ENCODE measurements at places on chromosomes 2 and 18.

DNA sequence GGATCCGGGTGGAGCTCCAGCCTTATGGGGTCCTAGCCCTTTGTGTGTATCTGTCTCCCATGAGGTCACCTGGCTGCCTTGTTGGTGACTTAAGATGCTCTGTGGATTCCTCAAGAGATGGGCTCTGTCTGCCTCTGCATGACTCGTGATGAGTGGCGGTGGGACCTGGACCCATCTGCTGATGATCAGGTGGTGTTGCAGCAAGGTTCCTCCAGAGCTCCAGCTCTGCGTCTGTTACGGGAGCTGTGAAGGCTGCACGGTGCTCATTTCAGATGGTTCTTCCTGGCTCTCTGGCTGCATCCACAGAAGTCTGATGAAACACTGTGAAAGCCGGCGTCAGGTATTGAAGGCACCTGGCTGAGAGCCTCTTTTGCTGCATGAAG is 2.4 kb downstream of the AGAP1 start:
- no peak for DNase-seq

- DNase-seq: no peak
These were observed 99.6 kb upstream of the SCG2 start for GRCh38 chr2:223701761-223702160.

- no peak for DNase-seq
These were observed 1143.6 kb upstream of the ACVR2A start for GRCh38 chr2:146701183-146701582.

GRCh38 chr2:60936757-60937156 is 55.4 kb downstream of the REL start:
- no peak for DNase-seq

- no peak for DNase-seq
These were observed 10.4 kb upstream of the MSGN1 start for GRCh38 chr2:17805717-17806363.

Measured in GF-D8 (cell line).